ENCODE measurements at places on chromosomes 5 and 9.

DNA sequence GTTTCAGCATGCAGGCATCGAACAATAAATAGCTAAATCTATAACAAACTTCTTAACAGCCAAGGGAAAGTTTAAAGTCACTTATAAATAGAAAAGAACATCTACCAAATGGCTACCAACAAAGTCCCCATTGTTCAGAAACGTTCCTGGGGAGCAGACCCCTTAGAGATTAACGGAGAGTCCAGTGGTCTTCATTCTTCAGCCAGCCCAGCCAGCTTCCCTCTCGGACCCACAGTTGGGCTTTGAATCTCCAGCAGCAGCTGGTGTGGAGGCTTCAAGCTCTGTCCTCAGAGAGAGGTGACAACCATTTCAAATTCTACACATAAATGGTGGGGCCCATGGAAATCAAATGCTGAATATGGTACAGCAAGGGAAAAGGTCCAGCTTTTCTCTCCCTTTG, 11.2 kb downstream of the ENC1 start:
- no peak for DNase-seq

- no peak for DNase-seq
Observed at GRCh38 chr5:147179562-147180147, 55.2 kb upstream of the STK32A start.

DNA sequence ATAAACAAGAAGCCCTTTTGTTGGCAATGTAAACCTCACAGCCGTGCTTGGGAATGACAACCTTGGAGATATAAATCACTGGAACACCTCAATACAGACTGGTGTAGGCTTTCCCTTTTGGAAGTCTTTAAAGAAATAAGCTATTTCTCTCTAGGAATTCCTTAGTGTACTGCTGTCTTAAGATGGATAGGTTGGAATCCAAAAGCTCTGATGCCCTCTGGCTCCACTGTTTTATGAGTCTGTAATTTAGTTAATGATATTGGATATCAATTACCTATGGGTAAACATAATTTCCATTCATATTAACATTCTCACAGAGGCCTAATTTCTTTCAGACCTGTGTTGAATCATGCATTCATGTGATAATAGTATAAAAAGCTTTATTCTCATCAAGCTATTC, 435.9 kb upstream of the MPDZ start:
- DNase-seq, result no peak

GRCh38 chr9:38035873-38036272, 33.2 kb downstream of the SHB start:
- DNase-seq, result no peak

DNA sequence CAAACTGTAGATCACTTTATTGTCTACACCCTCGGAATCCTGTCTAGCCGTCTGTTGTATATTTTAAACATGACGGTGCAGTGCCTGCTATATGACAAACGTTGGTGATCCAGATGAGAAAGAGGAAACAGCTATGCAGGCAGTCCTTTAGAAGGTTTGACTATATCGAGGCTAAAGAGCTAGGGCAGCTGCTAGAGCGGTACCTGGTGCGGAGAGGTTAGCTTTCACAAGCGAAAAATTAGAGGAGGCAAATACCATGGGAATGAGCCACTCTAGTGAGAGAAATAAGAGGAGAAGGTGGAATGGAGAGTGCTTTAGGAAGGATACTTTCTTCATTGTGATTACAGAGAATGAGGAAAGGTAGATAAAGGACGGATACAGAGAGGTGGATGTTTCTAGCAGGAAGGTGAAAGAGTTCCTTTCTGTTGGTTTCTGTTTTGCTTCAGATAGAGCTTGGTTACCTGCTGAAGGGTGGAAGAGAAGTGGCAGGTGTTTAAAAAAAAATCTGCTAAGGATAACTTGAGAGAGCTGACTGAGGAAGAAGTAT, 959 bp upstream of the FBXL17 start:
- DNase-seq, result no peak

Data from aorta (tissue), 5 donors.